ENCODE measurements at places on chromosomes 3 and 15.
A peak's percentile ranks its signal among the peaks of the same experiment; 100 is the strongest.

GRCh38 chr3:183911763-183912506 is 27.3 kb upstream of the PARL start:
- no peak for DNase-seq

GRCh38 chr15:68639926-68640600 is 61.3 kb downstream of the CORO2B start:
- DNase-seq = no peak

DNA sequence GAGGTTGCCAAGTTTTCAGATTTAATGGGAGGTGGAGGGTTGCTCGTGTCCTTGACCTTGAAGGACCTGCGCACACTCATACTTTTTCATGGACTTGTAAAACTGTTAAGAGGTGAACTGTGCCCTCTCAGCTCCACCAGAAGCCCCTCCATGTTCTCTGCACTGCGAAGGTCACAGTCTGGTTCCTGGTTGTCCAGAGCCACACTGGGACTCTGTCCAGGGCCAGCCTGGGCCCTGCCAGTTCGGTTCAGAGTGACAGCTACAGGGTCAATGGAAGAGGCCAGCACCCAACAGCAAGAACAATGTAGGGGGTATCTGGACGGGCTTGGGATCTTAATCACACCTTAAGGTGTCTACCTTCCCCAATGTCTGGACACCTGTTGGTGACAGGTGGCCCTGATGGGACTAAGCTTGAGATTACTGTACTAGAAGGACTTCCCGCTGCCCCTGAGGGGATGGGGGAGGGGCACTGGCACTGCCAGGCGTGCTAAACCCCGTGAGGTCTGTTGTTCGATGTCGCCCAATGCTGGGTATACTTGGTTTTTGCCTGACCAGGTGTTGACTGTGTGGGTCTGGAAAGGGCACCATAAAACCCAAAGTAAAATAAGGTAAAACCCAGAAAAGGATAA is 34.7 kb downstream of the GRK7 start:
- no peak for DNase-seq

- no peak for DNase-seq
Measured at GRCh38 chr15:70512772-70513362, 250.5 kb downstream of the UACA start.

DNA sequence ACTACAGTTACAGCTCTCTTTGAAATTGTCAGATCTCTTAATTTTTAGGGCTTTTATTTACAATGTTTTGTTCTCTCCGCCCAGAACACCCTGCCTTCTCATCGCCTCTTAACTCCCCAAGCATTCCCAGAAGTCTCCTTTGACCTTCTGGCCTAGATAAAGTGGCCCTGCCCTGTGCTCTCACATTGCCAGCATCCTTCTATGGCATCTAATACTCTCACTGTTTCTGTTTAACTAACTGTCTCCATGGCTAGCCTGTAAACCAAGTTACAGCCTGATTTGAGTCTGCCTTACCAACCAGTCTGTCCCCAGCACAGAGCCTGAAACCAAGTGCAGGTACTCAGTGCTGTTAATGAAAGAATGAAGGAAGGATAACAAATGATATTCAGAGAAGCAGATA is 19.9 kb downstream of the COL8A1 start:
- no peak for DNase-seq

DNA sequence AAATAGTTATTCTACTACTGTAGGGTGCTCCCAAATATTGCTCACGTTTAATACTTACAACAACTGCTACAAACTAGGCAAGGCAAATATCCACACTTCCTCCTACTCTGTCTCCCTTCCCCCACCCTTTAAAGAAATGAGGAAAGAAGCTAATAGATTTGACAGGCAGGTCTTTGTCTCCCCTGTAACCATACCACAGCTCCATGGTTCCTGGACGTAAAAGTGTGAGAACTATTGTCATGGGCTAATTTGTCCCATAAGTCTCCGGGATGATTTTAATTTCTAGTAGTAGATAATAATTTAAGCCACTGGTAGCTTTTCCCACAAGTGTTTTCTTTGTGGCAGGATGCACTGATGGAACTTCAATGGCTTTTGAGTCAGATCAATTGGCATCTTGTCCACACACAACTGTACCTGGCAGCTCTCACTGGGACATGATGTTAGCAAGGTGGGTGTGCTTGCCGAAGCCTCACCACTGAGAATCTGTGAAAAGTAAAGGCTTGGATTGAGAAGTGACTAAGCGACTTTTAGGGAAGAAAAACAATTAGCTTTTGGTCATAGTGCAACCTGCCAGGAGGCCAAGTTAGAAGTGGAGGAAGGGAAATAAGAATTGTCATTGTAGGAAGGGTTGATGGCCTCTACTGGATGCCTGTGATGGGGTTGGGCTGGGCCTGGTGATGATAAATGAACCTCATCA is 1.4 kb upstream of the CPOX start:
- DNase-seq = no peak

DNA sequence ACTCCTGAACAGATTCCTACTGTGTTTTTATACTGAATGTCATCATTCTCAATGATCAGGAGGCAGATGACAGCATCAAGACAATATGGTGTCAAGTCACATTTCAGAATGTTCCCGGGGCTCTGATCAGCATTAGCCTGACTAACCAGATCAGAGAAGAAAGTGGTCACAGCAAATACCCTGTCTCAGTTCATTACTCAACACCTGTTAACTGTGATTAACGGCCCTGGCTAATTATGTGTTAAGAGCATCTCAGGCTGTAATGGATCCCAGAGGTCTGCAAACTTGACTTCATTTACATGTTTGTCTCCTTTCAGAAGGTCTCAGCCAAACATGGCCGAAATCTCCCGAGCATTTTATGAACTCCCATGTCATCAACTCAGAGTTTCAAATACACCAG is 833.7 kb downstream of the FHIT start:
- DNase-seq = no peak

DNA sequence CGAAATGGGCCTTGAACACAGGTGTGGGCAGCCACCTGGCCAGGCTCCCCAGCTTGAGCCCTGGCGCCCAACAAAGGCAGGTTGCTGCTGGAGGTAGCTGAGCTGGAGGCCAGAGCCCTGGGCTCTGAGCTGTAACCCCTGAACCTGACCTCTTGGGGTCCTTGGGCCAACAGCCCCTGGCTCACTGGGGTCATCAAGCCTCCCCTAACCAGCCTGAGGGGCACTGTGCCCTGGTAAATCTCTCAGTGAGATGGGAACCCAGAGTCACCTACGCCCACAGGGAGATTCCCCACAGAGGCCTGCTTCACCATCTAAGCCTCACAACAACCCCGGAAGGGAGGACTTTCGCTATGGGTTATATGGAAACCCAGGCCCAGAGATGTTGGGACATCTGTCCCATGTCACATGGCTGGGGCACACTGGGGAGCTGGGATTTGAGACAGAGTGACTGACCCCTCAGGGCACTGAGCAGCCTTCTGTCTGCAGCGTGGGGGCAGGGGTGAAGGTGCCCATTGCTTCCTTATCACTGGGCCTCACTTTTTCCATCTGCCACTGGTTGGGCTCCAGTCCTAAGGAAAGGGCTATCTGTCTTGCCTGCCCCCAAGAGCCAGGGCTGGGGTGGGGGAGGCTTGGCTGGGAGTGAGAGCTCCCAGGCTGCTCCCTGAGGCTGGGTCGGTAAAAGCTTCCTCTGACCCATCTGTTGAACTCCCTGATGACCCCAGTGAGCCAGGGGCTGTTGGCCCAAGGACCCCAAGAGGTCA is 59.1 kb downstream of the IQSEC1 start:
- no peak for DNase-seq

- DNase-seq = no peak
Measured at GRCh38 chr3:45946307-45946706, 3.0 kb downstream of the CXCR6 start.

DNA sequence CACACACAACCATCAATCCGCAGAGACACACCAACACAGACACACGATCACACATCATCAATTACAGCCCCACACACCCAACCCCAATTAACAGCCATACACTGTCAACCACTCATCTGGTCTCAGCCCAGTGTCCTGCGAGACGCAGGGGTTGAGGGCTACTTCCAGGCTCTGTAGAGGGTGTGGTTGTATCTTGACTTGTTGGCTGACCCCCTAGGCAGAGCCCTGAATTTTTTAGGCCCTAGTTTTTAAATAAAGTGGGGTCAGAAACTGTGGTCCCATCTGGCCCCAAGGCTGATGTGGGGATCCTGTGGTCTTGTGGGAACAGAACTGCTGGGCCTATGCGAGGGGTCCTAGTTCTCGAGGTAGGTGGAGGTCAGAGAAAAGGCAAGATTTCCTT is 9.2 kb downstream of the VILL start:
- DNase-seq = no peak

GRCh38 chr15:41610048-41610447 is 50.2 kb upstream of the MGA start:
- DNase-seq = no peak

DNA sequence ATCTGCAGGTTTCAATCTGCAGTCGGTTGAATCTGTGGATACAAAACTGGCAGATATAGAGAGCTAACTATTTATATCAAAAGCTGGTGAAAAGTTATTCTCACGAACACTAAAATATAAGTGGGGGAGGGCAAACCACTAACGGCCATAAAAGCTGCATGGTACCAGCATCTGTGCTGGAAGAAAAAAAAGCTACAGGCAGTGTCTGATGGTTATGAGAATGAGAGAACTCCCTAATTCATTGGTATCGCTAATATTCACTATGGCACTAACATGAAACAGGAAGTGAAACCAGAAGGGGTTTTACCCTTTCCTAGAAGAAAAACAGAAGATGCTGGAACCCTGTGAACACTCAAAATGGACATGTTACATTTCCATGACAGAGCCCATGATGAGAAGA is 15.9 kb downstream of the CEP70 start:
- no peak for DNase-seq

DNA sequence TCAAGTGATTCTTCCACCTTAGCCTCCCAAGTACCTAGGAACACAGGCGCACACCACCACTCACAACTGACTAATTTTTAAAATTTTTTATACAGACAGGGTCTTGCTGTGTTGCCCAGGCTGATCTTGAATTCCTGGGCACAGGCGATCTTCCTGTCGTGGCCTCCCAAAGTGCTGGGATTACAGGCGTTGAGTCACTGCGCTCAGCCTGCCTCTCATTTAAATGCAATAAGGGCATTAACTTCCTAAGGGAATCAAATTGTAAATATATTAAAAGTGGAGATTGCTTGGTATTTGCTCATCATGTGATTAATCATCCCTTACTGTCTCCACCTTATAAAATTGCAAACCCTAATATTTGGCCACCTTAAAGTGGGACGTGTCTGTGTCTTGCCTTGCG is 65.2 kb downstream of the PGPEP1L start:
- no peak for DNase-seq

DNA sequence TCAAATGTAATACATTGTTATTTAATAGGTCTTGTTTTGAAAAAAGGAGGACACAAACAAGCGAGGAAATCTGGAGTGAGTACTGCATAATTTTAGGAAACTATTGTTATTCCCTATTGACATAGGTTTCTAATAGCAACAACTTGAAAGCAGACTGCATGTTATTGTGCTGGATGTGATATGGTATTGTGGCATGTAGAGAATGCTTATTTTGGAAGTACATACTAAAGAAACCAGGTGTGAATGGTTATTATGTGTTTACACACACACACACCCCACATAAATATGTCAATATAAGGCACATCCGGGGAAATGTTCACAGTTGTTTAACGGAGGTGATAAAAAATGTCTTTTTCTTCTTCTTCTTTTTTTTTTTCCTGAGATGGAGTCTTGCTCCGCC is 5.9 kb upstream of the MORF4L1 start:
- DNase-seq = no peak

- no peak for DNase-seq
Measured at GRCh38 chr3:188510366-188510765, 356.4 kb downstream of the LPP start.

DNA sequence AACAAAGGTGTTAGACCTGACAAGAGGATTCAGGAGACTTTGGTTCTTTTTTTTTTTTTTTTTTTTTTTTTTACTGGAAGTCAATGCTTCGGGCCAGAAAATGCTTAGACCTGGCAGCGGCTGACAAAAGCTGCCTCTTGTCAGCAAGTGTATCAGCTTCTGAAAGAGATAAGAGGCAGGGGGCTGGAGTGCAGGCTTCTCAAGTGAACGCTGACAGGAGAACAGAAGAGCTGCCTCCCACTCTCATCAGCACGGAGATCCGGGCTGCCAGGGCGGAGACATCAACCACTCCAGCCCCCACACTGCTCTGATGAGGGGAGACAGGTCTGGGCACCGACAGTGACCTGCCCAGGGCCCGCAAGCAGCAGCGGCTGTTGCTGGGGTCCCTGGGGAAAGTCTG is 9.4 kb upstream of the SCN5A start:
- no peak for DNase-seq

- no peak for DNase-seq
Measured at GRCh38 chr3:8303466-8303865, 198.2 kb upstream of the LMCD1 start.

GRCh38 chr3:182739619-182740018 is 53.7 kb upstream of the ATP11B start:
- DNase-seq = no peak

- DNase-seq = no peak
Measured at GRCh38 chr3:146421819-146422759, 47.3 kb downstream of the PLSCR2 start.

GRCh38 chr3:158152186-158152585 is 42.3 kb downstream of the RSRC1 start:
- DNase-seq = peak; percentile 29

DNA sequence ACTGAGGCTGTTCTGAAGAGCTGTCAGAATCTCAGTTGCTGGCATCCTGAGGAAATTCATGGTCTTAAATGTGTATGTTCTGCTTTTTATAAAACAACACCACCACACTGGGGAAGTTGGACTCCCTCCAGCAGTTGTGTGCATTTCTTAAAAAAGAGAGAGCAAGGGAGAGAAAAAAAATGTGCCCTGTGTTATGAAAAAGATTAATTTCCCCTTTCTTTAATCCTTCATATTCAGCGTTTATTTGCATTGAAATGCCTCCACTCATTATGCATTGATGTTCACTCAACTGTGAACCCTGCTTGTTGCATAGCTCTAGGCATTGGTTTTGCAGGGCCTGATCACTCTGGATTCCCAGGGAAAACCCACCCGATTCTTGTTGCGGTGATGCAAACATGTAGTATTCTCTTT is 4.4 kb upstream of the ZNF609 start:
- no peak for DNase-seq

DNA sequence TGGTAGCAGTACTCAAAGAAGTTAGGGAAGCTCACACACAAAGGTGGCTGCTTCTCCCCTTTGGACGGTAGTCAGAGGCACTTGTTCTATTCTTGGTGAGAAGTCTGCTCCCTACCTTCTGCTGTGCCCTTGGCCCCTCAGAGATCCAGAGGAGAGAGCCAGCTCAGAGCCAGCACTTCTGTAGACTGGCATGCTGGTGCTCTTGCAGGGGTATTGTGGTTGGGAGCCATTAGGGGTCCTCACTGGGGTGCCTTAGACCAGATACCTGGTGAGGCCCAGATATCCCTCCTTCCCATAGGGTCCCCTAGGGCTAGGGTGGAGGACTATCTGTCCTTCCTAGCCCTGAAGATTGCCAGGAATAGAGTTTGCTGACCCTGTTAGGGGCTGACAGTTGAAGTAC is 140.6 kb downstream of the EEFSEC start:
- DNase-seq = no peak
